ENCODE measurements at places on chromosomes 11 and 22. TPM values are rescaled to one million over a fixed set of nuclear protein-coding genes. Genes with fewer than 3 reads are reported as not detected.

Gene SYCE3
- total RNA-seq, result not detected

Gene MIOX
- 0.52 TPM for total RNA-seq

DNA sequence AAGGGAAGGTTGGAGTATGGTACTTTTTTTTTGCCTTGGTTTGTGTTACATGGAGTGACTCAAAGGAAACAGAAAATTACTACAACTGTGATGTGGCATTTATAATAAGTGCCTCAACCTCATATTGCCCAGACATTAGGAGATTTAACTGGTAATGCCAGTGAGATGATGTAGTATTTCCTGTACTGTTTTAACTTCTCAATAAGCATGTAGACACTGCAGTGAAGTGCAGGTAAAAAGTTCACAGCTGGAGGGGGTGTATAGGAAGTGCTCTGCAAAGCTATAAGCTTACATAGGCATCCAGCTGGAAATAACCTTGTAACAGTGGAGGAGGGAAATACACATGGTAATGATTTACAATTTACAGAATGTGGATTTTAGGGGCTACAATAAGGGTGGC is 138.2 kb upstream of the MTMR2 start:
- peak; percentile 8 for DNase-seq

Gene BLID
- not detected for total RNA-seq

DNA sequence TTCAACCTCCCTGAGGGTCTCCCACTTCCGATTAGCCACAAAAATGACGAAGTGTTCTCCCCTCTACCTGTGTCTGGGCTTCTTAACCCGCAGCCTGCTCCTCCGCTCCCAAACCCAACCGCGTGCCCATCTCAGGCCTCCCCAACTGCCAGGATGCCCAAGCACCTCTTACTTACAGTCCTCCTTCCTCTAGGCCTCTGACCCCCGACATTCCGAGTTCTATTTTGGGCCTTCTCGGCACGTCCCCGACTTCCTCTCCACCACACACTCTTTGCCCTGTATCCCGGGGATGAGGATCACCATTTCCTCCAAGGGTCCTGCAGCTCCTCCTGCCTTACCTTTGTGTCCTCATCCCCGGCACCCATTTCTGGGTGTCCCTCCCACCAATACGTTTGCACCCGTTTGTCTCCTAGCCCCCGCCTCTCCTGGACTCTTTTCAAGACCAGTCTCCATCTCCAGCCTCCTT is 388 bp upstream of the MUS81 start:
- DNase-seq, result no peak

- DNase-seq, result no peak
Observed at GRCh38 chr11:75733071-75733430, 15.4 kb downstream of the MOGAT2 start.

DNA sequence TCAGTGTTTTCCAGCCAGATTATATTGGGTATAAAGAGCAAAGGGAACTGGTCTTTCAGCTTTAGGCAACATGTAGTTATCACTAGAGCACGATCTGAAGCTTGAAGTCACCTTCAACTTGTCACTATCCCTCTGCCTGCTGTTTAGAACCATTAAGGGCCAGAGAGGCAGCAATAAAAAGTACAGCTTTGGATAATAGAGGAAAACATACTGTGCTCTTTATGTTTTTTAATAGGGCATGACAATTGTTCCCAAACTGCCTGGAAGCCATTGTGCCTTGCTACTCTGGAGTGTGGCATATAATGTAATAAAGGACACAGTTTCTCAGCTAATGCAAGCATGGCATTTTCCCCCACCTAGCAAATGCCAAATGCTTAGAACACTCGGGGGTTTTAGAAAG is 1912.0 kb upstream of the RAG2 start:
- no peak for DNase-seq

DNA sequence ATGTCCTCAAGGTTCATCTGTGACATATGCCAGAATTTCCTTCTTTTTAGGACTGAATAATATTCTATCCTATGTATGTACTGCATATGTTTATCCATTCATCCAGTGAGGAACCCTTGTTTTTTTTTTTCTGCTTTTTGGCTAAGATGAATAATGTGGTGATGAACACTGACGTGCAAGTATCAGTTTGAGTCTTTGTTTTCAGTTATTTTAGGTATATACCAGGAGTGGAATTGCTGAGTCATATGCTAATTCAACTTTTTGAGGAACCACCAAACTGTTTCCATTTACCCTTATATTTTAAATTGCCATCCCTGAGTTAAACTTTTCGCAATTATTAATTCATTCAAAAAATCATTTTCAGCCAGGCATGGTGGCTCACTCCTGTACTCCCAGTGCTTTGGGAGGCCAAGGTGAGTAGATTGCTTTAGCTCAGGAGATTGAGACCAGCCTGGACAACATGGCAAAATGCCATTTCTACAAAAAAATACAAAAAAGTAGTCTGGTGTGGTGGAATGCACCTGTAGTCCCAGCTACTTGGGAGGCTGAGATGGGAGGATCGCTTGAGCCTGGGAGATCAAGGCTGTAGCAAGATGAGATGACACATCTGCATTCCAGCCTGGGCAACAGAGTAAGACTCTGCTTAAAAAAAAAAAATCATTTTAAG is 64.2 kb downstream of the MICAL2 start:
- no peak for DNase-seq

Gene SPTBN2
- total RNA-seq, result 0.47 TPM

GRCh38 chr11:69041516-69041915 is 7.2 kb upstream of the TPCN2 start:
- no peak for DNase-seq
